ENCODE measurements at places on chromosomes 1 and 21.

GRCh38 chr1:38293567-38293966 is 247.0 kb upstream of the POU3F1 start:
- no peak for DNase-seq

- DNase-seq: no peak
These were observed 11.5 kb downstream of the KCNA2 start for GRCh38 chr1:110594456-110595352.

- DNase-seq: no peak
These were observed 246.5 kb downstream of the TOMM20 start for GRCh38 chr1:234881893-234882771.

- DNase-seq: no peak
These were observed 20.7 kb downstream of the FOXO6 start for GRCh38 chr1:41381692-41382479.

DNA sequence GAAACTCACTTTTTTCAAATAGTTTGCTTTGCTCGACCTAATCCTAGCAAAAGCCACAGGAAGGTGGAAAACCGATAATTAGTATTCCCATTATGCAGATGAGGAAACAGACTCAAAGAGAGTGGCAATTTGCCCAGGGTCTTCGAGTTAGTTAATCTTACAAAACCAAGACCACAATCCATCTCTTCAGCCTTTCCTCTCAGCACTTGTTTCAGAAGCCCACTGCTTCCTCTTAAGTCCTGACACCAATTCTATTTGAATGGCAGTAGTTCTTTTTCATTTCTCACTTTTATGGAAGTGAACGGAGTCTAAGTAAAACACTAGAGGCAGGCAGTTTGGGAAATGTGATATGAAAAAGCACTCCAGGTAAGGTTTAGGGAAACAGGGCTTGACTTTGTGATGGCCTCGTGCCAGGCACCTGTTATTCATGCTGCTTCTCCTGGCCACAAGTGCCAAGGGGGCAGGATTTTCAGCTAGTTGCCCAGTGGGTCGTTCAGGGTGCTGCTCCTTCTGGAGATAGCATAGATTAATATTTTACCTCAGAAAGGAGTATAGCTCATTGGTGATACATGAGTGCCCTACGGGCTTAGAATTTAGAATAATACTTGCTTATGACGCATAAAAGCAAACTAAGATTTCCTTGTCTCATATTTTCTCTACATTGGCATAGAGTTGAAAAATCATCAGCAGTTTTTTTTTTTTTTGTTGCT is 76.6 kb upstream of the NRIP1 start:
- no peak for DNase-seq

DNA sequence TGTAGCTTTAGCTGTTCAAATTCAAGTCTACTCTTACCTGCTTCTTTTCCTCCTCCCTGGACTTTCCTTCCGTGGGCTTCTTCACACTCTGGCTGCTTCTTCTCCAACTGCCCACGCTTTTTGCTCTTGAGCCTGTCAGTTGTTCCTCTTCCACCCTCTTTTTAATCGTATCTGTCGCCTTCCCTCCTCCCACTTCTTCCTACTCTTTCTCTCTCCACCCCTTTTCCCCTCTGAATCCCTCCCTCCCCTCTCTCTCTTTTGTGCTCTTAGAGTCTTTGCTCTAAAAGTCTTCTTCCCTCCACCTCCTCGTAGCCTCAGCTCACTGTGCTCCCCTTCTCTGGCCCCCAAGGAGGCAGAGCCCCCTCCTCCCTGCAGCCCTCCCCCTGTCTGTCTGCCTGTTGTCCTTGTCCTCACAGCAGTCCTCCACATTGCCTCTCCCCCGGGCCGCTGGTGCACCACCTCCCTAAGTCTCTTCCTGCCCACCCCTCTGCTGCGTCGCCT is 12.9 kb upstream of the GJA5 start:
- no peak for DNase-seq

GRCh38 chr1:32487182-32487581 is 22.3 kb downstream of the ZBTB8B start:
- DNase-seq: no peak

- DNase-seq: no peak
These were observed 4.6 kb upstream of the BTG2 start for GRCh38 chr1:203300441-203301330.

DNA sequence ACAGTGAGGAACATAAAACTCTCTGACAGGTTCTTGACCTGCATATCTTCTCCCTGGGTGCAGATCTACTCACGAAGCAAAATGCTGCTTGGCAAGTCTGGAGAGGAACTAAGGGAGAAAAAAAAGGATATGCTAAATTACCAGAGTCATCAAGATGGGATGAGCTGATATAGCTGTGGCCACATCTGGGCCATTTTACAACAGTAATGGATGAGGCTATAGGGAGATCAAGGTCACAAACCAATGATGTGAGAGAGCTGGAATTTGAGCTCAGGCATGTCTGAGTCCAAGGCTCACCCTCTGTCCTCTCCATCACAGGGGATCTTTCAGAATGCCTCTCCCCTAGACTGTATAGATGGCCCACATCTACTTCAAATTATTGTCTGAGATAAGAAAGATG is 26.2 kb downstream of the ZMYND12 start:
- DNase-seq: no peak

DNA sequence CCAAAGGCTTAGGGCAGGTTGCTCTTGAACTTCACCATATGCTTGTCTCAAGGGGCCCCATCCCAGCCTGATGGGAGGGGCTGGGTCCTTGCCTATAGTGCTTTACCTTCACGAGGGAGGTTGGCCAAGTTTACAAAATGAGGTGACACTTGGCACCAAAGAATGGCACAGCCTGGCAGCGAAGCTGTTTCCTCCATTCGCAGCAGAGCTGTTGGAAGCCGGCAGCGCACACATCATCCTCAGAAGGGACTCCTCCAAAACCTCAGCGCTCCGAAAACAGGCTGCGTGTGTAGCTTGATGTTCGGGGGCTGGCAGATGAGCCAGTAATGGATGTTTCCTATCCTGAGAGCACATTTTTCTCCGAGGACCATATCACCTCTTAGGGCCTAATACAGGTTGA is 116.8 kb downstream of the KAZN start:
- no peak for DNase-seq

DNA sequence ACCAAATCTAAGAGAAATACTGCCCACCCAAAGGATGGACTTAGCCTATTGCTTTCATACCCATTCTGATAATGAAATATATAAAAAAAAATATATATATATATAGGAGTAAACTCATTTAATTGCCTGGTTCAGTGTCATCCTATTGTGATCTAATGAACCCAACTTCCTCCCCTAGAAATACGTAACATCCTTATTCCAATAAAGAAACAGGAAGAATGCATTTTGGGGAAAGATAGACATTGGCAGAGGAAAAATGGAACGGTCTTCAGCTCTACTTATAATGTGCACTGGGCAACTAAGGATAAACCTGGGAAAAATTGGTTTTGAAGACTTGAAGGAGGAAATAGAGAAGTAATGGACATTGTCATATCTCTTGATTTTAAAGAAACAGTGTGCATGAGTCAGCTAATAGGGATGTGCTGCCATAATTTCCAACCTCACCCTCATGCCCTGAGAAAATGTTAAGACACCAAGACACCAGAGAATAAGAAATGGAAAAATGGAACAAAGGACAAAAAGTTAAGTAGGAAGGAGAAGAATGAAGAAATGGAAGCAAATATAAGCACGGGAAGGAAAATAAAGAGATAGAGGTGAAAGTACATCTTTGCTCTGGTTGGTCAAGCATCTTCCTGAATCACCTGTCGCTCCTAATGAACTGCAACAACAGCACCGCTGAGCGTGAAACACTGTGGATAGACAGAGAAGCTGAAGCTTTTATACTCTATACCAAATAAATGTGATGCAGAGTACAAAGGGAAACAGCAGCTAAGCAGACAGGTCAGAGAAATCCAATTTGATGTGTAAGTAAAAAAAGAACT is 5.4 kb downstream of the UBR4 start:
- no peak for DNase-seq
